ENCODE measurements at places on chromosomes 16 and 17.

DNA sequence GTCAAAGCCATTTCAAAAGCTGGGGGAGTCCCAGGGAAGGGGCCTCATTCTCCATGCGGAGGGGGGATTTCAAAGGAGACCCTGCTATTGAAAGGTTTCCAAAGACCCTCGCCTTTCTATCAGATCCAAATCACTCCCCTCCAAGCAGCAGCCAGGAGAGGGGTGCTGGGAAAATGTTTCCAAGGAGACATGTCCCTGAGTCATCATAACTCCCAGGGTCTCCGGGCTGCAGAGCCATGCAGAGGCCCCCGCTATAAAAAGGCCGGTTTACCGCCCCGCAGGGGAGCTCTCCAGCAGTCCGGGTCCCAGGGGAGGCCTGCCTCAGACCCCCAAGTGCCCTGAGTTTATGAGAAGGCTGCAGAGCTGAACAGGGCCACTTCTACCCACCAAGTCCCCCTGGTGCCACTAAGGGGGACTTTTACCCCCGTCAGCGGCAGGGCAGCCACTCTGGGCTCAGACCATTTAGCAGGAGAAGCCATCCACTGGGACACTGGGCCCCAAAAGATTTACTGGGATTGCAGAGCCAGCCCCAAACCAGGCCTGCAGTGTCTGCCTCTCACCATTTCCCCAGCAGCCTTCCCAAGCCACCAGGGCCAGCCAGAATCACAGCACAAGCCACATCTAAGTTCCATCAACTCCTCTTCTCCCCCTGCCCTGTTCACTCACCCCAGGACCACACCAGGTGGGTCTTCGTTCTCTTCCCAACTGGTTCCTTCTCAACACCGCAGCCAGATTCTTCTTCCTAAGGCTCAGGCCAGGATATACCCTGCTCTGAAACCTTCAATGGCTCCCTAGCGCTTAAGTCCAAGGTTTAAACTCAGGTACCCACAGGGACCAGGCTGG is 234.4 kb downstream of the ZNF423 start:
- DNase-seq = no peak

GRCh38 chr17:64326420-64327054 is 63.5 kb upstream of the TEX2 start:
- peak; percentile 100 for DNase-seq

GRCh38 chr17:80277751-80278671 is 17.4 kb downstream of the RNF213 start:
- DNase-seq = peak; percentile 44

DNA sequence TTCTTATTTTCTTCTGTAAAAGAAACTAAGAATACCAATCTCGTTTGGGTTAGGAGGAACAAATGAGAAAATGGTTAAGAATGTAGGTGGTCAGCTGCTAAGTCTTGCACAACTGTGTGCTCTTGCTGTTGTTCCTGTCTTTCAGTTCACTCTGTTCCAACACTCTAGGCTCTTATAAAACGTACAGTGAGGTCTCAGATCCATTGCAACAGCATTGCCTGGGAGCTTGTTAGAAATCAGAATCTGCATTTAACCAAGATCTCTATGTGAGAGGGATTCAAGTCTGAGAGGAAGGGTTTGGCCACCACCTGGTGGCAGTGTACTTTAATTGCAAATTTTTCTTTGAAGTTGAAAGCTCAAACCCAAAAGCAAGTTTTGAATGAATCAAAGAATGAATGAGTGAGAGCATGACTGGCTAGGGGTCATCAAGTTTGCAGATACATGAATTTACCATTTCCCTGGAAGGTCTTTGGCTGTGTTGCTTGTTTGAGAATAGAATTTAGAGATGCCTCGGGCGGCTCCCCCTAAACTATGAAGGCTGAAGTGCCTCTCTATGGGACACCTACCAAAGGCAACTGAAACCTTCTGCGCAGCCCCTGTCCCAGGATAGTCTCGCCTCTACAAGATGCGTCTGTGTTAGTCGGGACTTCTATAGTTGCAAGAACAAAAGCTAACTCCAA is 2.5 kb downstream of the ALOX15B start:
- peak; percentile 62 for DNase-seq

DNA sequence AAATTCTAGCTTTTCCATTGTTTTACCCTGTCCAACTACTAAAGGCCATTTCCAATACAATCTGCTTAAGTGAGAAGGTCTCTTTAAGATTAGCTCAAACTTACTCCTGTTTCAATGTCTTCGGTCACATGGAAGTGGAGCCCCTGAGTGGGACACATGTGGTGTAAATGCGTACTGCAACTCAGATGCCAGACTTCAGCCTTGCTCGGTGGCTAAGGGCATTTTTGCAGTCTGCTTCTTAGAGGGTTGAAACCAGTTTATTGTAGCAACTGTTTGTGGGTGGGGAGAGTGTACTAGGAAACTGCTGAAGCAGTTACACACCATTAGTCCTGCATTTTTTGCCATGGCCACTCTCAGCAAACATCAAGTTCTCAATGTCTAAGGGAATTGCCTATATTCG is 140.6 kb downstream of the PARN start:
- DNase-seq = peak; percentile 69

- no peak for DNase-seq
These were observed 15.9 kb downstream of the TNRC6A start for GRCh38 chr16:24745391-24745790.

All from RPMI7951 (cell line).